ENCODE measurements at places on chromosomes 2 and 18.

DNA sequence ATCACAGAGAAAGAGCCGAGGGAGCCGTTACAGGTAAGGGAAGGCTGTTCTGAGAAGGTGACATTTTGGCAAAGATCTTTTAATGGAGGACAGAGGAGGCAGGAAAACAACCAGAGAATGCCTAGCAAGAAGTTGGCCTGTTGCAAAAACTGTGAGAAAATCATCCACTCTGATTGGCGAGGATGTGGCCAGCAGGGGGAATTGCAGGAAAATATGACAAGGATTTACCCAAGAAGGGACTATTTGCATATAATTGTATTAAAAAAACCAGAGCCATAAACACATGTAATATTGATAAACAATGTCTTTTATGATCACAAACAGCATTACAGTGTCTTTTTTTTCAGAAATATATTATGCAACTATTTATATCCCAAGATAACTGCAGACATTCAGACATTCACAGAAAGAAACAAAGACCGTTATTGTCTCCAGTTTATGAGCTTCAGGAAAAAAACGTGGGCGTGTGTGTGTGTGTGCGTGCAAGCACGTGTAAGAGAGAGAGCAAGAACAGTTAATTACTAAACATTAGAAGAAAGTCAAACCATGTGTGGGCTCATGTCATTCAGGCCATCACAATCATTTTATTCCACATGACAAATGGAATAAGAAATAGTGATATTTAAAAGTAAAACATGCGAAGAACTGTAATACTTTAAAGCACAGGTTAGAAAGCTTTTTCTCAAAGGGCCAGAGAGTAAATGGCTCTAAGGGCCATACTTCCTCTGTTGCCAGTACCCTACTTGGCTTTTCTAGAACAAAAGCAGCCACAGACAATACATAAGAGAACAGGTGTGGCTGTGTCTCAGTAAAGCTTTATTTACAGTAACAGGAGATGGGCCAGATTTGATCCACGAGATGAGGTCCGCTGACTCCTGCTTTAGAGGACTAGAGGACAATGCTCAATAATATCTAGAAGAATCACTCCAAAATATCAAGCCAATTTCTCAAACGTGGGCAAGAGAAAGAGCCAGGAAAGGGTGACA lies 324.1 kb downstream of the DLGAP1 start:
- DNase-seq, result no peak

GRCh38 chr2:3730646-3731045 lies 27.3 kb downstream of the DCDC2C start:
- no peak for DNase-seq

GRCh38 chr2:105143467-105144151 lies 97.9 kb upstream of the GPR45 start:
- DNase-seq, result peak; percentile 53

GRCh38 chr2:178865999-178866398 lies 58.8 kb upstream of the TTN start:
- DNase-seq, result no peak
